Fibroblast of villous mesenchyme (primary cell): ENCODE measurements at places on chromosomes 2 and 18. TPM values are rescaled to one million over a fixed set of nuclear protein-coding genes. Genes with fewer than 3 reads are reported as not detected.
A peak's percentile ranks its signal among the peaks of the same experiment; 100 is the strongest.

KHK gene
- 0.97 and 1.3 TPM in 2 replicates for total RNA-seq

NTSR2 gene
- total RNA-seq: not detected in 2 replicates

INPP5D gene
- under 0.01 and 0.64 TPM in 2 replicates for total RNA-seq

SP9 gene
- under 0.01 and 0.43 TPM in 2 replicates for total RNA-seq

GRCh38 chr2:207188626-207189419 lies 23.1 kb upstream of the KLF7 start:
- peak; percentile 68 for DNase-seq

GRCh38 chr18:79356435-79356834 lies 39.3 kb upstream of the NFATC1 start:
- no peak for DNase-seq

DNA sequence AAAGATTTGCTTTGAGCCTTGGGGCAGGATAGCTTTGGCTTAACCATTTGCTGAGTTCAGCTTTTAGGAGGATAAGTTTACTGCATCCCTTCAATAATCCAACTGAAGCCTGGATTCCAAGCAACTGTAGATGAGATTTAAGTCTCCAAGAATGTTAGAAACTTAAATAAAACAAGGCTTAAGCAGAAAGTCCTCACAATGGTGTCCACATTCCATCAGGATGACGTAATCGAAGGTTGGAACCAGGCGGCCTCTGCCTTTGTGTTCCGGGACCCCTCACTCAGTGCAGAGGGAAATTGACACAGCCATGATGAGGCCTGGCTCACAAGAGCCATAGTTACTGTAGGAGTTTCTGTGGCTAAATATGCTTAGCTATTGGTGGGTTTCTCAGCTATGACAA lies 260.4 kb downstream of the LPIN1 start:
- DNase-seq: peak; percentile 33

DNA sequence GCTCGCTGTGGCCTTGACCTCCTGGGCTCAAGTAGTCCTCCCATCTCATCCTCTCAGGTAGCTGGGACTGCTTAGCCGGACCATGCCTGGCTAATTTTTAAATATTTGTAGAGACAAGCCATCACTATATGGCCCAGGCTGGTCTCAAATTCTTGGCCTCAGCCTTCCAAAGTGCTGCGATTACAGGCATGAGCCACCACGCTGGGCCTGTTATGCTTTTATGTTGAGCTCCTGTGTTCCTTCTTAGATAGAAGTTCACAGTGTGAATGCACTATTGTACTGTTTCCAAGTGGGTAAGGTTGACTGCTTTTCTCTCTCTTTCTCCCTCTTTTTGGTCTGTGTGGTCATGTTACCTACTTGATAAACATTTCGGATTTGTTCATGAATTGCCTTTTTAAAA lies 61.9 kb downstream of the SMCHD1 start:
- no peak for DNase-seq

DNA sequence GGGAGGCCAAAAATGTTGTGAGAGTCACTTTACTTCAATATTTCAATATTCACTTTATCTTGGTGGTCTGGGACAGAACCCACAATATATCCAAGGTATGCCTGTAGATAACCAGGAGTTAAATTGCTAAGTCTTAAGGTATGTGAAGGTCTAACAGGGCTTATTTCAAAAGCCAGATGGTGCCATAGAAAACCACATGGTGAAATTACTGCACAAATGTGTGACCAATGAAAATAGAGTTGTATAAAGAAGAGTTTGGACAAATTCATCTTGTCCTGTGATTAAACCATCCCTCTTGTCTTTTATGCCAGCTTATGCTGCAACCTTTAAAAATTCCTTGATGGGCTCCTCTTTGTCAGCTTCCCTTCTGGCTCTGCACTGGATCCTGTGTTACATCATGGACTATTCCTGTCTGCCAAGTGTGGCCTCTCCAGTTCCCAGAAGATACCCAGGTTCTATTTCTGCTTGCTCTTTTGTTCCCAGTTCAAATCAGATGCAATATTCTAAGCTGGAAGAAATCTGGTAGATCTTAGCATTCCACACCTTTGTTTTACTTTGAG lies 46.8 kb downstream of the ANTXR1 start:
- peak; percentile 42 for DNase-seq

DNA sequence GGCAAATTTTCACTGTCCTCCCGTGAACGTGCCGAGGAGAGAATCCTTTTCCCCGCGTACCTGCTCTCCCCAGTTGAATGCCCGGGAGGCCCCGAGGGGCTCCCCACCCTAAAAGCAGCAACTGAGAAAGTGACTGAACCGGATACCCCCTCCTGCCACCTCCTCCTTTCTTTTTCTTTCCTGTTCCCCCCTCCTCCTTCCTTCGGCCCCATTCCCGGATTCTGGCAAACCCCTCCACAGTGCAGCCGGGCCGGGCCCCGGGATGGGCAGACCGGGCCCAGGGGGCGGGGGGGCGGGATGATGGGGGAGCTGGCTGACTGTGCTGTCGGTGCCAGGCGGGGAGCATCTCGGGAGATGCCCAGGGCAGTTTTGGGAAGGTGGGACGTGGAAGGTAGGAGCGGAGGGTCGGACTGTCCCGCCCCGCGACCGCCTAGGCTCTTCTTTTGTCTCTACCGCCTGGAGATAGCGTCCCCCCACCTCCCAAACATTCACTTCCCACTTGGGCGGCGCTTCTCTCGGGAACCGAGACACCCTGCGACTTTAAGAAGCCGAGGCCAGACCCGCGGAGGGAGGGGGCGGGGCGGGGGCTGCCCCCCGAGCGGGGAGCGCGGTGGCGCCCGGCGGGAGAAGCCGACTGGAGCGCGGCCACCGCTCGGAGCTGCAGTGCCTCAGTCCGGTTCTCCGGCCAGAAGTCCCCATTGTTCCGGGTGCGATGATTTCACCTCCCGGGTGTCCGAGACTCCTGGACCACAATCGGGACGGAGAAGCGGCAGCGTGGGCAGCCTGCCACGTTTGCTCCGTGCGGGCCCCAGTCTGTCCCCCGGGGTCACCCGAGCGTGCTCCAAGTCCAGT lies 8.2 kb downstream of the DLX2 start:
- no peak for DNase-seq
